ENCODE measurements at places on chromosomes 3 and 15.

DNA sequence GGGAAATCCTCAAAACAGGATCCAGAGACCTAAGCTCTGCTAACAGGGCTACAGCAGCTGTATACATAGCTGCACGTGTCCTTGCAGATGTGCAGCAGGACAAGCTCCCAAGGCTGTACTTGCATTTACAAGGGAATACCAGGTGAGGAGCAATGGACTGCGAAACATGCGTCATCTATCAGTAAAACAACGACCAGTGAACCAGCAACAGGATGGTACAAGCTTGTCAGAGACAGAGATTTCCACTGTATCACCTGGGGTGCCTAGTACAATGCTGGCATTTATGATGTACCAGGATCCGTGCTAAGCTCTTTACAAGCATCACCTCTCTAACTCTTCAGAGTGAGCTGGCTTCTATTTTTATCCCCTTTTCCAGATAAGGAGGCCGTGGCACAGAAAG is 227.3 kb downstream of the FOXP1 start:
- DNase-seq: no peak

GRCh38 chr3:15989419-15989818 is 185.1 kb upstream of the GALNT15 start:
- no peak for DNase-seq

GRCh38 chr3:168248383-168249204 is 152.9 kb upstream of the GOLIM4 start:
- no peak for DNase-seq

GRCh38 chr3:14640157-14640562 is 11.4 kb upstream of the CCDC174 start:
- DNase-seq: no peak
